ENCODE measurements at places on chromosomes 11 and 22.

DNA sequence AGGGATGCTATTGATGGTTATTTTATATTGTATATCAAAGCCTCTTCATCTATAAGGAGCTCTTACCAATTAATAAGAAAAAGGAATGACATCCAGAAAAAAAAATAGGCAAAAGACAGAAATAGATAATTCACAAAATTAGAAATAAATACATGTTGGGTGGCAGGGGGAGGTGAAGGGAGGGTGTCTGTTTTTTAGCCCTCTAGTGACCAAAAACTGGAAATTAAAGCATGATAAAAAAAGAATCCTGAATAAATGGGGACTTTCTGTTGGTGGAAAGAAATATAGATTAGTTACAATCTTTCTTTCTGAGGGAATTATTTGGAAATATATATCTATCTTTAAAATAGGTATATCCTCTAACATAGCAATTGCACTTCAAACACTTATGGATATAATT, 42.0 kb upstream of the TTC36 start:
- DNase-seq = no peak

- no peak for DNase-seq
Observed at GRCh38 chr11:18369398-18369797, 25.0 kb upstream of the LDHA start.

GRCh38 chr22:26883393-26883792, 226.0 kb downstream of the MIAT start:
- no peak for DNase-seq

GRCh38 chr11:6655790-6656583, at the start of gene DCHS1:
Gene DCHS1, minus strand, starts transcription at chr11:6655809. Its CDS starts 14,196 bp downstream, at chr11:6641613.
- no peak for DNase-seq

- DNase-seq = no peak
Observed at GRCh38 chr22:19943082-19944026, 1.7 kb upstream of the TXNRD2 start.

- no peak for DNase-seq
Observed at GRCh38 chr11:27770576-27770975, 70.3 kb upstream of the BDNF start.

DNA sequence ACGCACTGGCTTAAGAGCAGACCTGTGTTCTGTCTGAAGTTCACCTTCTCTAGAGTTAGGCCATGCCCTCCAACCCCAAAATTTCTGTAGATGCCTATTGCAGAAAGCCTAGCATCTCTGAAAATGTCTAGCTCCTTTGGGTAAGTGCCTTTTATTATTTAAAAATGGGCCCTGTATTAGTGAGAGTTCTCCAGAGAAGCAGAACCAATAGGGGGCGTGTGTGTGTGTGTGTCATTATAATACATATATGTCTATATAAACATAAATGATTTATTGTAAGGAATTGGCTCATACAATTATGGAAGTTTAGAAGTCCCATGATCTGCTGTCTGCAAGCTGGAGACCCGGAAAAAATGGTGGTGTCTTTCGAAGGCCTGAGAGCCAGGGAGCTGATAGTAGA, 144.7 kb downstream of the TTC17 start:
- DNase-seq = no peak

- DNase-seq = no peak
Observed at GRCh38 chr11:15967966-15968365, 388.4 kb downstream of the SOX6 start.

DNA sequence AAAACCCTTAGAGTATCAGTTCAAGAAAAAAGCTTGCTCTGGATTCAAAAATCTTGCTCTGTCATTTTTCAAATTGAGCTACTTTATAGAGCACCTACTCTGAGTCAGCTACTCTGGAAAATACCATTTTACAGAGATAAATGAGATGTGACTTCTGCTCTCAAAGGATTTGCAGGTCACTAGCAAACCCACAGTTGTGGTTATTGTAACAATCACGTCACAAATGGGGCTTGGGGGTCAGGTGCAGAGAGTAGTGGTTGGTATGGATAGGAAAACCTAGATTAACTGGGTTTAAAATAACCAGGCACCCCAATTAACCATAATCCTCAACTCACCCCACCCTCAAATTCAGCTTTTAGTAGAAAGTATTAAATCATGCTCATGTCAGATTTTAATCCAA, 52.3 kb downstream of the MSANTD4 start:
- no peak for DNase-seq

GRCh38 chr11:1473786-1474185, 12.8 kb downstream of the MOB2 start:
- no peak for DNase-seq

- DNase-seq = peak; percentile 30
Observed at GRCh38 chr11:45094958-45095690, 51.3 kb upstream of the PRDM11 start.

- DNase-seq = no peak
Observed at GRCh38 chr11:70578371-70578770, 180.0 kb downstream of the CTTN start.

DNA sequence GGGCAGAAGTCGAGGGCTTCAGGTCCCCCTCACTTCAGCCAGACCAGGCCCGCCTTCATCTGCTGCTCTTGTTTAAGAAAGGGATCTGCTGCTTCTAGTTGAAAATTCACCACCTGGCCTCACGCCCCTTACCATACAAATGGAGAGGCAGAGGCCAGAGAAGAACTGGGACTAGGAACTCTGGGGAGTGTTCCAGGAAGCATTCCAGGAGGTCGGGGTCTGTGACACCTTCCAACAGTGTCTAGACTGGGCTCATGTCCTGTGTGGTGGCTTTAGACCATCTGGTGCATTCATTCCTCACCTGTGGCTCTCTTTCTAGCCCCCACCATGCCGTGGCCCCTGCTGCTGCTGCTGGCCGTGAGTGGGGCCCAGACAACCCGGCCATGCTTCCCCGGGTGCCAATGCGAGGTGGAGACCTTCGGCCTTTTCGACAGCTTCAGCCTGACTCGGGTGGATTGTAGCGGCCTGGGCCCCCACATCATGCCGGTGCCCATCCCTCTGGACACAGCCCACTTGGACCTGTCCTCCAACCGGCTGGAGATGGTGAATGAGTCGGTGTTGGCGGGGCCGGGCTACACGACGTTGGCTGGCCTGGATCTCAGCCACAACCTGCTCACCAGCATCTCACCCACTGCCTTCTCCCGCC, 12.3 kb downstream of the TSKU start:
- no peak for DNase-seq

DNA sequence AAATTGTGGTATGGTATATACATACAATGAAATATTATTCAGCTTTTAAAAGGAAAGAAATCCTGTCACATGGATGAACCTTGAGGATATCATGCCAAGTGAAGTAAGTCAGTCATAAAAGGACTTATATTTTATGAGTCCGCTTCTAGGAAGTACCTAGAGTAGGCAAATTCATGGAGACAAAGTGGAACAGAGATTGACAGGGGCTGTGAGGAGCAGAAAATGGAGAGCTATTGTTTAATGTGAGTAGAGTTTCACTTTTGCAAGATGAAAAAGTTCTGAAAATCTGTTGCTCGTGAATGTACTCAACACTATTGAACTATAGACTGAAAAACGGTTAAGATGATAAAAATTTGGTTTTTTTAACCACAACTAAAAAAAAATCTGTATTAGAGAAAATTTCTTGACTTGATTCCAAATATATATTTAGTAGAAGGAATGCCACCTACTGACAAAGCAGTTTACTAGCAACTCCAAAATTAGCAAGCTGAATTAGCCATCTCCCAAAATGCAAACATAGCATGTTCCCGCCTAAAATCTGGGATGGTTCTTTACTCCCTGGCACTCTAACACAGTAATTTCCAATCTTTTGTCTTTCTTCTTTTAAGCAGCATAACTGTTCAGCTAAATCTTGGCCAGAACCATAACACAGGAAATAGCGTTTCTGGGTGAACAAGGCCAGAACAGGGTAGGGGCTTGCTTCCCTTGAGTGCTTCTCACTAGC, 1.5 kb downstream of the UFD1 start:
- peak; percentile 6 for DNase-seq
